ENCODE measurements at places on chromosomes 2 and 18.

- no peak for DNase-seq
These were observed 52.7 kb downstream of the MALT1 start for GRCh38 chr18:58723810-58724602.

- no peak for DNase-seq
These were observed 8.2 kb upstream of the STK25 start for GRCh38 chr2:241516520-241516965.

DNA sequence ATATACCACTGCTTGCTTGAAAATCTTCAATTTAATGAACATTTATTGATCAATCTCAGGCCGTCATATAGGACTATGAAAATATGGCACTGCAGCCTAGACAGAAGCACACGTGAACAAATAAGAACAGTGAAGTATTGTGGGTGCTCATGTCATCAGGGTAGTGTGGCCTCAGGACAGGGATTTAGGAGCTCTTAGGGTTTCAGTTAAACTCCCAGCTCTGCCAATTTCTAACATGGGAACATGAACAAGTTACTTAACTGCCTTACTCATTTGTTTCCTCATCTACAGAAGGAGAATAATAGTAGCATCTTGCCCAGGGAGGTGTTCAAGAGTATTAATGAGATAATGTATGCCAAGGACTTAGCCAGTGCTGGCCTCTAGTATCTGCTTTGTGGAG is 146.0 kb upstream of the MAP3K20 start:
- no peak for DNase-seq

- DNase-seq: peak; percentile 78
These were observed 231.2 kb downstream of the MYO3B start for GRCh38 chr2:170409164-170409535.

DNA sequence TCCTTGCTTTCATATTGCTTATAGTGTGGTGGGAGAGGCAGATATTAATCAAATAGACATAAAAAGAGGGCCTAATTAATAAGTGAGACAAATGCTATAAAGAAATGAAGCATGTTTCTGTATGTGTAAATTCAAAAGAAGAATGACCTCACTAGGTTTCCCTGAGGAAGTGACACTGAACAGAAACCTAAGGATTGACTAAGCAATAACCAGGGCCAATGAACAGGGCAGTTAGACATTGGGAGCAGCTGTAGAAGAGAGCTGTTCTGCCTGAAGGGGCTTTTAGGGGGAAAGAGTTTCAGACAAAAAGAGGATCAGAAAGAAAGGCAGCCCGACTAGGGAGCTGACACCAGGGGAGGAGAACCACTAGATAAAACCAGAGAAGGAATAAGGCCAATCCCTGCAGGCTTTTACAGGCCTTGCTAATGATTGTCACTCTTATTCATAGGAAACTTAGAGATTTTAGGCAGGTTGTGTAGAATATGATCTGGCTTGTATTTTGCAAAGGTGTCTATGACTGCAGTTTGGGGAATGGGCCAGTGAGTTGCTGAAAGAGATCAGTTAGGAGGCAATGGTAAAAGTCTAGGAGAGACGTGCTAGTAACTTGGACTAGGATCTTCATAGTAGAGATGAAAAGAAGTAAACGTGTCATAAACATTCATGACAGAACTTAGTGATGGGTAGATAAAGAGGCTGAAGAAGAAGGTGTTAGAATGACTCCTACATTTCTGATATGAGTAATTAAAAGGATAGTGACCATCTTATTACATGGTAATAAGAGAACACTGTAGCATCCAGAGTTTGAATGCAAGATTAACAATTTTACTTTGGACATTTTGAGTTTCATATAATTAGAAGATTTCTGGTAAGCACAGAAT is 26.8 kb upstream of the NABP1 start:
- DNase-seq: no peak

GRCh38 chr2:31748041-31748440 is 167.3 kb upstream of the SRD5A2 start:
- DNase-seq: no peak

- no peak for DNase-seq
These were observed 5.0 kb downstream of the GAD1 start for GRCh38 chr2:170821531-170822289.

GRCh38 chr2:65620524-65620923 is 188.1 kb upstream of the SPRED2 start:
- no peak for DNase-seq
